ENCODE measurements at places on chromosomes 3 and 15. TPM values are rescaled to one million over a fixed set of nuclear protein-coding genes. Genes with fewer than 3 reads are reported as not detected.
A peak's percentile ranks its signal among the peaks of the same experiment; 100 is the strongest.

- H3K36me3 ChIP-seq: no peaks in the 10 kb centered on the region
- H3K27me3 ChIP-seq: no peaks in the 10 kb centered on the region
- H3K4me1 ChIP-seq: no peaks in the 10 kb centered on the region
- H3K27ac ChIP-seq: no peak overlapping the region
These were observed 19.9 kb downstream of the DNASE1L3 start for GRCh38 chr3:58190882-58191281.

SQOR gene
- 81.5 TPM for polyA plus RNA-seq

GRCh38 chr3:18758047-18758704, 333.0 kb upstream of the SATB1 start:
- H3K4me1 ChIP-seq: no peaks in the 10 kb centered on the region
- no peak overlapping the region for H3K27ac ChIP-seq
- H3K36me3 ChIP-seq: no peaks in the 10 kb centered on the region
- no peaks in the 10 kb centered on the region for H3K27me3 ChIP-seq

NTRK3 gene
- 0.06 TPM for polyA plus RNA-seq

DNA sequence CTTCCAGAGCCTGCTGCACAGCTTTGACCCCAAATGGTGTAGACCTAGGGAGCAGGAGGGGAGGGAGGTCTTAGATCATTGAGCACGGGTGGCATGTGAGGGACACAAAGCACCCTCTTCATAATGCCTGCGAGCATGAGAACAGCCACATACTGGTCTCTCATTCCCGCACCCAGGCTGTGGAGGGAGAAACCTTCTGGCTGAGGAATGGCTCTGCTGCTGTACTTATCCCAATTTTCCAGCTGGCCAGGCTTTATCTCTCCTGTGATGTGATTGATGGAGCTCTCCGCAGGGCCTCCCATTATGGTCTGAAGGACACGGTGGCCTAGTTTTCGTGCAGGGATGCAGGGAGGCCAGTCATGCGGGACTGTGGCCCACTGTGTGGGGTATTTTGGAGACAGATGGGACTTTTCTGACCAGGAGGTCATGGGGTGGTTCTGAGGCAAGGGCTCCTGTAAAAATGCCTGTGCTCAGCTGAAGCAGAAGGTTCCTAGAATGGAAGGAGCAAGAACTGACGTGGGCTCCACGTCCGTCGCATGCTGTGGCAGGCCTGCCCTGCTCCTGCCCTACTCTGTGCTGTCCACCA, 251.5 kb downstream of the PLCL2 start:
- H3K4me1 ChIP-seq: no peaks in the 10 kb centered on the region
- H3K27me3 ChIP-seq: no peaks in the 10 kb centered on the region
- H3K4me3 ChIP-seq: no peak overlapping the region
- H3K27ac ChIP-seq: no peak overlapping the region

DNA sequence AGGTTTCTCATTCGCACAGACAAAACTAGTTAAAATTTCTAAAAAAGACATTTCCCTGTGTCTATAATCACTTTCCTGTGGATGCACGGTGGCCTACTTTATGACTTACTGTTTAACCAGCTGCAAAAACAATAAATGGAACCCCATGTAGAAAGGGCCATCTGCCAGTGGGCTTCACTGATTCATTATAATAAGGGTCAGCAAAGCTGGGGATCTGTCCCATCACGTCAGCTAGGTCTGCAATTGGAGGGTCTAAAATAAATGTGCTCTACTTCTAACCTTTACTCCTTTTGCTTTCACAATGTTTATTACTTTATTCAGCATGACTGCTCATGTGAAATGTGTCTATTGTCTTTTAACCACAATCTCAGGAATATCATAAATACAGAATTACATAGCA, 43.1 kb upstream of the NMD3 start:
- H3K27ac ChIP-seq: no peak overlapping the region
- no peaks in the 10 kb centered on the region for H3K27me3 ChIP-seq
- DNase-seq: no peak
- no peaks in the 10 kb centered on the region for H3K36me3 ChIP-seq
- no peaks in the 10 kb centered on the region for H3K4me1 ChIP-seq

DNA sequence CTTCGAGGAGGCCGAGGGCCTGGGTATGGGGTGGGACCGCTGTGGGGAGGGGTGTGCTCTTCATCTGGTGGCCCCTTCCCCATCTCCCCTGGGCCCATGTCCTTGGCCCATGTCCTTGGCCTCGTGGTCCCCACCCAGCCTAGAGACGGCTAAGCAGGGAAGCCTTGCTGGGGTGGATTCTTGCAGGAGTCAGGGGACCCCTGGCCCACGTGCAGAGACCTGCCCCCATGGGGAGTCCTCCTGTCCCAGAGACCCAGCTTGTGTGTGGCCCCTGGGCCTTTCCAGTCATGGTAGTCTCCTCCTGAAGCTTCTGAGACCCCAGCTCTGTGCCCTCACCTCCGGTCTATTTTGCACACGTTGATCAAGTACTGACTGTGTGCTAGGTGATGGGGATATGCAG, 97.4 kb downstream of the TBC1D2B start:
- peaks cover under 1% of the 10 kb centered on the region for H3K4me1 ChIP-seq
- H3K27me3 ChIP-seq: no peaks in the 10 kb centered on the region
- DNase-seq: no peak

TGM5 gene
- polyA plus RNA-seq: 0.03 TPM

ADPRH gene
- polyA plus RNA-seq: 3.0 TPM

ZBBX gene
- not detected for polyA plus RNA-seq

- no peak overlapping the region for H3K27ac ChIP-seq
- H3K27me3 ChIP-seq: no peaks in the 10 kb centered on the region
These were observed 33.3 kb downstream of the CCNB2 start for GRCh38 chr15:59138243-59138642.

DNA sequence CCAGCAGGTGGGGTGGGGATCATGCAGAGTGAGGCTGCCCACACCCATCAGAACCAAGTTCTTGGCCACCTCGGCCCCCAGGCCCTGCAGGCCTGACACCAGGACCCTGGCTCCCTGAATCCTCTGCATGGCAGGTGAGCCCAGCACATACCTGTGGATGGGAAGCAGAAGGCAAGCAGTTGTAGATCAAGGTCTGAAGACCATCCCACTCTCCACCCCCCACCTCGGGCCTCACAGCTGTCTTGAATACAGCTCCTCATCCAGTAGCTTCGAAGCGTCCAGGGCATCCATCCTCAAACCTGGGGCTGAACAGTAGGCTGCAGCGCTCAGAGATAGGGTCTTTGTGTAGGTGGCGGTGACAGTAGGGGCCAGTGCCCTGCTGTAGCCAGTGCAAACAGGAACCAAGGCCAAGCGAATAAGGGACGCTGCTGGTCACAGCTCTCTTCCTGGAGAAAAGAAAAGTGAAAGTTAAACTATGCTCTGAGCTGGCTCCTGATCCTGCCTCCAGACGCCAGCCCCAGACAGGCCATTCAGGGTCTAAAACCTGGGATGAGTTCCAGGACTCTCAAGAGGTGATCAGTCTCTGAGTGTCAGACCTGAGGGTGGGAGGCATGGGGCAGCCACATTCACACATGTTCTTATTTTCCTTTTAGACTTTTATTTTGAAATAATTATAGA, at the start of gene UBA7:
TSS of gene UBA7 (minus strand) at position 457 of the 678 bp plus-strand sequence. CDS start at position 291, 166 bp downstream.
- H3K4me1 ChIP-seq: peaks cover 8% of the 10 kb centered on the region
- H3K36me3 ChIP-seq: peaks cover 6% of the 10 kb centered on the region
- peak; percentile 87 for DNase-seq
- H3K4me3 ChIP-seq: peak within 1 kb of the TSS; percentile 65
- H3K27me3 ChIP-seq: no peaks in the 10 kb centered on the region

- peaks cover 8% of the 10 kb centered on the region for H3K4me1 ChIP-seq
- no peaks in the 10 kb centered on the region for H3K27me3 ChIP-seq
- no peak overlapping the region for H3K27ac ChIP-seq
- peak; percentile 92 for DNase-seq
- H3K36me3 ChIP-seq: no peaks in the 10 kb centered on the region
These were observed 3.3 kb downstream of the STAB1 start for GRCh38 chr3:52498137-52499054.

Measured in fibroblast of lung (primary cell).